ENCODE measurements at places on chromosomes 4 and X.

DNA sequence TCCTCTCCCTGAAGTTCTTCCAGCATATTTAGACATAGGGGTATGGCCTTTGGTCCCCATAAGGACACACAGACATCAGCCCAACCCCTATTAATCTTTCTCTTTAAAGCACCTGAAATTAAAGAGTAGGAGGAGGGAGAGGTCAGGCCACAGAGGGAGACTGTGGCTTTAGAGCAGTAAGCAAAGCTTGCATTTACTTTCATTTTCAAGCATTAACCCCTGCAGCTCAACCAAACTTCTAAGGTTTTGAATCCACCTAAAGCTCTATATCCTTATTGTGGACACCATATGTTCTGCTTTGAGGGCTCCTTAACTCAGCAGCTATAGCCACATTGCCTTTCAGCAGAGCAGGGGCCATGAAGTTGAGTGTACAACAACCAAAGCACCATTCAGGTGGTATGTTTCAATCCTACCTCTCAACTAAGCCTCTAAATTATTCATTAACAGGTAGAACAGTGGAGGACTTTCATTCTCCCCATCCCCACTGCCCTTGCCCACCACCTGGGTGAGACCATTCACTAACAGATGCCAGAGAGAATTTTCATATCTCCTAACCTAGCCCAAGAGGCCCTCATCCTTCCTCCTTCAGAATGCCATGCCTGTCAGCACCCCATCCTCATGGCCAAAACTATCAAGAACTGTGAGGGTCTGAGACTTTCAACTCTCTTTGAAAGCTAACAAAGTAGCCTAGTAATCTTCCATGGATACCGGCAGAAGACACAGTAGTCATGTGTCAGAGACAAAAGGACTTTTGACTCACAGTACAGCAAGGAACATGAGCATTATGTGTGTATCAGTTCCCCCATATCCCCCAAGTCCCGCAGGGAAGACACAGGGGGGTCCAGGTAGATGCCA, 20.8 kb downstream of the LIN54 start:
- no peak for DNase-seq

DNA sequence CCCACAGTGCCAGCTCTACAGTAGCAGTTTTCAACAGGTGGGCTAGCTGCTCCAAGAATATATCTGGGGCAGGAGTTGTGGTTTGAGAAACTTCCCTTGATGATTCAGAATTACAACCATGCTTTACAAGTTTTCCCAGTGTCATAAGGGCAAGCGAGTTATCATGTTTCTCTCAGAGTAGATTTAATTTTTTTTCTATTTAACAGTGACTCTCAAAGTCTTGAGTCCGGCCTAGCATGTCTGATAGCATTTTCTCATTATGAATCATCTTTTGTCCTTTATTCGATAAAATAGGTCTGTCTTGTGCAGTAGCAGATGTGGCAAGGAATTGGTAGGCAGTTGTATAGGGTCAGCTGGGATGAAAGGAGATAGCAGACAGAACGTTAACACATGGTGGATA, 62.2 kb upstream of the SPANXD start:
- DNase-seq, result no peak

DNA sequence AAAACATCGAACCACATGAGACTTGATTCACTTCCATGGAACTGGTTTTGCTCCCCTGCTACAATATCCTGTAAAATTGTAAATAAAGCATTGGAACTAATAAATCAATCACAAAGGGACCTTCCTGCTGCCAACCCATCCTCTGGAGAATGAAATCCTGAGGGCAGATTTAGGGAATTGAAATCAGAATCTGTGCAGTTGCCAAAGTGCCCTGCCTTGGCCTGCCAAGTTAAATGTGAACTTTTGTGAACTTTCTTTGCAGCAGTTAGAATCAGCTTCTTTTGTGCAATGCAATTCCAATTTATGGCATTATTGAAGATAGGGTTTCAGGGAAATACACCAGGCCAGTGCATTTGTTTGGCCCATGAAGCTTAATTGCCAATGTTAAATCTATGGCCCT, 263.1 kb downstream of the PTTG2 start:
- no peak for DNase-seq

DNA sequence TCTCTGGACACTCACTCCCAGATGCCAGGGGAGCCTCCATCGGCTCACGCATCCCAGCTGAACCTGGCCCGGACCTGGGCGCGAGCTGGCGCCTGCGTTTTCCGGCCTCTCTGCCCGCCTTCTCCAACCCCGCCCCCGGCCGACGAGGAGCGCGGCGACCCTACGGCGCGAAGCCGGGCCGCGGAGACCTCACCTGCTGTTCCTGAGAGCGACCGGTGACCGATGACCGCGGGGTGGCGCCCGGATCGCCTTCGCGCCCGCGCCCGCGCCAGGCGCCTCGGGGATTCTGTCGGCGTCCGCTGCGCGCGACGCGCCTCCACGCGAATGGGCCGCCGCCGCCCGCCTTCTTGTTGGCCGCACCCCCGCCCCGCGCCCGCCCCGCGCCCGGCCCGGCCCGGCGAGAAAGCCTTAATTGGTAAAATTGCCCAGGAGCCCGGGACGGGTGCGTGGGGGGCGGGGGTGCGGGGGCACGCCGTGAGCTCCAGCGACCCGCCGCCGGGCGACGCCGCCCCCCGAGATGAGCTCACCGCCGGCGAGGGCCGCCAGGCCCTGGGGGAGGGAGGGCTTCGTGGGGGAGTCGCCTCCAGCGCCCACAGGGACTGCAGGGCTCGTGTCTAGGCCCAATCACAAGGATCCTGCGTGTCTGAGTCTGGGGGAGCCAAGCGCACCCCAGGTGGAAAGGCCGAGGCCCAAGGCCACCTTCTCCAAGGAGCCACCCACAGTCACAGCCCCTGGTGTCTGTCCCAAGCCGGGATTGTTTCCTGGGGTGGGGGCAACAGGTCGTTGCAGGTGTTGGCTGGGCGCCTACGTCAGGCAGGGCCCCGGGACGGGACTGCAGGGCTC, at the start of gene FLNA:
TSS of gene FLNA (minus strand) at position 322 of the 843 bp plus-strand sequence. CDS start 3,389 bp downstream, outside the sequence.
- DNase-seq, result no peak

GRCh38 chrX:107227780-107228485, 21.5 kb downstream of the DNAAF6 start:
- no peak for DNase-seq

GRCh38 chr4:176538217-176538925, 218.6 kb downstream of the SPCS3 start:
- no peak for DNase-seq

- DNase-seq, result no peak
These were observed 43.7 kb downstream of the TENM3 start for GRCh38 chr4:182286931-182287330.

GRCh38 chr4:8702516-8703400, 110.2 kb downstream of the CPZ start:
- DNase-seq, result no peak

DNA sequence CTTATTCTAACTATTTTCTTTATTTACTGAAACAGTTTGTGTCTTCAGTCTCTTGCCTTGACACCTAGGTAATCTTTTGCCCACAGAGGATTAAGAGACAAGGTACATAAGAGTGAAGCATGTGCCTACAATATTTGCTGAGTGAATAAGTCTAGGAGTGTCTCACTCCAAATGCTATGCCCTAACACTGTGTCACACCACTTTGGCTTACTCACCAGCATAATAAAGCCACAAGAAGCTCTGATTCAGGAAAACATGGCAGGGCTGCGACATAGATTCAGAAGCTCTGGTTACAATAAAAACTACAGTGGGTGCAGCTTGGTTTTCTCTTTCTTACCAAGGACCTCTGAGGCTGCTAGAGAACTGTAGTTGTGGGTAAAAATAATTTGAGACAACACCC, 127.1 kb downstream of the RBM46 start:
- no peak for DNase-seq

GRCh38 chr4:157763490-157763889, 409.3 kb downstream of the GASK1B start:
- no peak for DNase-seq

DNA sequence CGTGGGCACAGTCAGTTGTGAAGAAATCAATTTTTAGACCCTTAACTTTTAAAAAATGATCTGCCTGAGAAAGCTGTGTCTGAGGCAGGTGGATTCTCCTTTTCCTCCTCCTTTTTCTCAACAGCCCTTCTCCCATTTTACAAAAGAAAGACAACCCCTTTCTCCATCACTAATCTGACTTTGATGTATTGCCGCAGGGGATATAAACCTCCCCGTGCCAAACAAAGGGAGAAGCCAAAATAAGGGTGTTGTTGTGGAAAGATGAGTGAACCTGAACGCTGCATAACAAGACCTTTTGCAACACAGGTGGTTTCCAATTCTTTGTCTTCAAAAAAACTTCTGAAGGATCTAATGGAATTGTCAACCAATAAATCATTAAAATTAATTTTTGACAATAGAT, 8.4 kb upstream of the FHL1 start:
- no peak for DNase-seq

DNA sequence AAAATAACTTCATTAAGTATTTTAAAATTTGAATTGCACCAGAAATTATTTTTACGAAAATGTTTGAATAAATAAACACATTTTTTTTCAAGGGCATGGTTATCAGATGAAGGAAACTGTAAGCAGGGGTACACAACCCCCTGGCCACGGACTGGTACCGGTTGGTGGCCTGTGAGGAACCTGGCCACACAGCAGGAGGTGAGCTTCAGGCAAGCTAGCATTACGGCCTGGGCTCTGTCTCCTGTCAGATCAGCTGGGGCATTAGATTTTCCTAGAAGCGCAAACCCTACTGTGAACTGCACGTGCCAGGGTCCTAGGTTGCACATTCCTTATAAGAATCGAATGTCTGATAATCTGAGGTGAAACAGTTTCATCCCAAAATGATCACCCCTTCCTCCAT, 1499.7 kb upstream of the AGA start:
- no peak for DNase-seq

DNA sequence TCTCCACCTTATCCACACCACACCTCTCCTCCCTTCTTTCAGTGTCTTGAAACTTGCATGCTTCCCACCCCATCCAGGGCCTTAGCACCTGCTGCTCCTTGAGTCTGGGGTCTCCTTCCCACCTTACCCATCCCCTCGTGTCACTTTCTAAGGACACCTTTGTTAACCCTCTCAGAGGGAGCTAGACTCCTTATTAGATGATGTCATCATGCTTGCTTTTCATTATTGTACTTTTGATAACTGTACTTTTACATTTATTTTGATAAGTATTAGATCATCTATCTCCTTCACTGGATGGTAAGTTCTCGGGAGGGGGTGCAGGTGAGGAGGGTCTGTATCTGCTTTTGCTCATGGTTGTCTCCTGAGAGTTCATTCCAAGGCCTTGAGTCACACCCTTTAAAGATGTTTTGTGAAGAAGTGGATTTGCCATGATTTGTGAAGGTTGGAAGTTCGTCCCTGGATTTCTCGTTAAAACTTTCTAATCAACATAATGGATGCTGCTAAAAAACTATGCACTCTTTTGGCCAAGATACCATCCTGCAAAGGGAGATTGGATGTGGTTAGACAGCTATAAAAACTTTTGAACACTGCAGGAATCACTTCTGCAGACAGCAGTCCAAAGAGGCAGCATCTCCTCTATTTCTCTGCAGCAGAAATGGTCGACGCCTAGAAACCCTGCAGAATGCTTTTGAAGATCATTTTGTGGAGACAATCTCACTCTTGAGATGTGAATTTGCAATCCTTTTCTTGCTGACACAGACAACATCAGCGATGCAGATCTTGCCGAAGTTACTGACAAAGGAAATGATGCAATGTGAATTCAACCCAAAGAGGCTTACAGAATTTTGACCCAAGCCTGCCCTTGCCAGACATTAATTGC, 69.6 kb downstream of the ENPP6 start:
- no peak for DNase-seq

DNA sequence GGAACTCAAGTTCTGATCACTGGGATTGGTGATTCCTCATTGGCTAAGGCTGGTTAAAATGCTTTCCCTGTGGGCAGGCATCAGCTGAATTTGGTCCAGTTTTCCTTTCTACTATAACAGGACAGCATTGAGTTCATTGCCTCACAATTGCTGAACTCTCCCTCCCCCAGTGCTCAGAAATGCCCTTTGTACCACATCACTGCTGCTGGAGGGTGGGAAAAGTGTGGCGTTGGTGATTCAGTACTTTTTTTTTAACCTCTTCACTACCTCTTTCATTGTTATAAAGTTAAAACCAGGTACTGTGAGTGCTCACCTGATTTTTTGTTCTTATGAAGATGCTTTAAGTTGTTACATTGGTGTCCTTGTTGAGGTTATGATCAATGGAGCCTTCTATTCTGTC, 69.3 kb upstream of the IL2 start:
- DNase-seq, result no peak

DNA sequence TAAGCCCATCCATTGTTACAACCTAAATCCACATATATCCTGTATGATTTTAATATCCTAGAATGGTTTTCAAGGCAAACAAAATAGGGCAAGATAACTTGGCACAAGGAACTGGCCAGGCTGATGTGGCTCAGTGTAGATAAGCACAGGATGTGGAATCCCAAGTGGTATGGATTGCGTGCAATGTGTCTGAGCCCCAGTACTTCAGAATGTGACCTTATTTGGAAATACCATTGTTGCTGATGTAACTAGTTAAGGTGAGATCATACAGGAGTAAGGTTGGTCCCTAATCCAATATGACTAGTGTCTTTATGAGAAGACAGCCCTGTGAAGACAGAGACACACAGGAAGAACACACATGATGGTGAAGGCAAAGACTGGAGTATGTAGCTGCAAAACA, 72.4 kb downstream of the IL21 start:
- DNase-seq, result no peak

DNA sequence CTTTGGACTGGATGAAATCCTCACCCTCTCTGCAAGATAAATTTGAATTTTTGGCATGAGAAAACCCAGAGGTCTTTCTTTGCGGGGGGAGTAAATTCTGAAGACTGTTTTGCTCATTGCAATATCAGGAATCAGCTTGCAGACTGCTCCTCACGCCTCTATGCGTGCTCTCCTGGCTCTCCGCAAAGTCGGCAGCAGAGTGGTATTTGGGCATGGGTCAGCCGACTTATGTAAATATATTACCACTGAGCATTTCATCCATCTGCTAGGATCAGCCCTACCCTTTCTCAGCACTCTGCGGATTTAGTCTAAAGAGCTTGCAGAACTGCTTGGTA, 288.0 kb downstream of the ASMT start:
- DNase-seq, result no peak

DNA sequence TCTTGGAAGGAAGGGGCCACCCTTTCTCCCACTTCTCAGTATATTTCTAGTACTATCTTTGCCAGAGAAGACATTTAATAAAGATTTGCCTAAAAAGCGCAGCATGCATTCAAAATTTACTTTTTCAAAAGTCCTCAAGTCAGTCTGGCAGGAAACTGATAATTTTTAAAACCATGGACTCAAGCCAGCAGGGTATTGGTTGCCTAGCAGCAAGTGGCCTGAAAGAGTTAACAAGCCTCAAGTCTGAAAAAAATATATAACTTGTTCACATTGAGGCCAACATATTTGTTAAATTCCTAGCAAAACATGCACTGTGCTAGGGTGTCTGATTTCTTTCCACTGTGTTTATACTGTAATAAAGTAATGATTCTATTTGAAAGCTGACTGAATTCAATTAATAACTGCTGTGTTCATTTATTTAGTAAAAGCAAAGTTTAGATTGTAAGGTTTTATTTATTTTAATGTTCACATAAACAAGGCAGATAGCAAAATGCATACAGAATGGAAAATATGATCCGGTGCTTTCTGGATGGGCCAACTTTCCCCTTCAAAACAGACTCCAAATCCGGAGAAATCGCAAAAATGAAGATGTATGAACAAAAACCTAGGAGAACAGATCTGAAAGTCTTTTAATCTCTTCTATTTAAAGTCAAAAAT, 218.5 kb upstream of the FGF13 start:
- DNase-seq, result no peak

GRCh38 chr4:107155366-107155765, 119.3 kb upstream of the DKK2 start:
- no peak for DNase-seq

- no peak for DNase-seq
These were observed 146.5 kb downstream of the NDST3 start for GRCh38 chr4:118180776-118181175.
